Fibroblast of skin of back (primary cell): ENCODE measurements at places on chromosomes 12 and 14.

DNA sequence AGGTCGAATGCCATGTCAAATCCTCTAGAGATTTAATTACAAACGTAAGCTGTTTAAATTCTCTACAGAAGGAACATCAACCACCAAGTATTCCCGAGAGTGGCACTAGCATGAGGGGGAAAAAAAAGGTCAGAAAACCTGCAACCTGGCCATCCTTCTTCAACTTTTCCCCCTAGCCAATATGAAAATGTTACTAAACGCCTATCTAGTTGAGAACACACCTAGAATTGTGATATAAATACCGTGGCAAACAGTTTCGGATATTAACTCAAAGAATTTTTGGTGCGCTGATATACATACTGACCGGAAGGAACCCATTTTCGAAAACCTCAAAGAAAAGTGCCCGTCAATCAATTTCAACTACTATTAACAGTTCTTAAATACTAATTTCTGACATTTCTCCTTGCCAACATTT is 1.8 kb downstream of the HNRNPC start:
- DNase-seq: no peak

GRCh38 chr14:64944041-64944440 is 1.5 kb upstream of the GPX2 start:
- DNase-seq: no peak

DNA sequence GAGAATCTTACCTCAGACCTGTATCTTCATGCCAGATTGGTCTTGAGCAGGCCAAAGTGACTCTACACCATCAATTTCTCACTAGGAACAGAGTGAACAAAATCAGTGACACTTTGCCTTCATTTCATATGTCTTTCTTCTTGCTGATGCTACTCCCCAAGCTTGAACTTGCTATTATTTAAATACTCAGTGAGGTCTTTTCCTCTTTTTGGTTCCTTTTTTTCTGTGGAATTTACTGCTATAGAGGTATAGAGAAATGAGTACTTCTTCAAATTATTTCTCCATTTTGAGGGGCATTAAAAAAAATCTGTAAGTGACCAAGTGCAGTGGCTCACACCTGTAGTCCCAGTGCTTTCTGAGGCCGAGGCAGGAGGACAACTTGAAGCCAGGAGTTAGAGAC is at the start of gene GPR33:
TSS of gene GPR33 (minus strand) at position 154 of the 400 bp plus-strand sequence. CDS start 4,074 bp downstream, outside the sequence.
- no peak for DNase-seq

DNA sequence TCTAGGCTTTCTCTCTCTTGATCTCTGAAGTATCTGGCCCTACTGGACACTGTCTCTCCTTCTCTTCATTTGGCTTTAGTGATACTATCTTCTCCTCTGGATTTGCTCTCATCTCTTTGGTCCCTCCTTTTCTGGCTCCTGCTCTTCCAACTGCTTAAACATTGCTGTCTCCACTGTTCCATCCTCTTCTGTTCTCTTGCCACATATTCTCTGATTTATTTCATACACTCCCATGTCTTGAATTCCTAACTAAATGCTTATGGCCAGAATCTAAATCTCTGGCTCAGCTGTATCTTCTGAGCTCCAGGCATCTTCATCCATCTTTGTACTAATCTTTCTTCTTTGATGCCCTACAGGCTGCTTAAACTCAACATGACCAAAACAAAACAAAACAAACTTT is 25.5 kb upstream of the PCED1B start:
- no peak for DNase-seq

DNA sequence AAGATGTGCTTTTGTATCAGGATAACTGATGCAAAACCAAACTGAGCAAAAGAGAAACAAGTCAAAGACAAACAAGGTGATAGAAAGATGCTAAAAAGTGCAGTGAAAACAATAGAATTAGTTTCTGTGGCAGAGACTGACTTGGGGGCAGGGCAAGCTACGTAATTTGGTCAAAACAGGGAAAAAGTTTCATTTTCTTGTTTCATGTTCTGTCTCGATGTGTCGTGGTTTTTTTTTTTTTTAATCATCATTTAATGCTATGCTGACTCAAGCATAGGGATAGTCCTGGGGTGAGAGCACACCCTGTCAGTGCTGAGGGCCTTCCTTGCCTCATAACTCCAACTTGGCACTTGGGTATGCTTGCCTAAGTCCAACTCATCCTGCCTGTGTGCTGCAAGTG is 144.1 kb upstream of the PTPRQ start:
- DNase-seq: no peak

DNA sequence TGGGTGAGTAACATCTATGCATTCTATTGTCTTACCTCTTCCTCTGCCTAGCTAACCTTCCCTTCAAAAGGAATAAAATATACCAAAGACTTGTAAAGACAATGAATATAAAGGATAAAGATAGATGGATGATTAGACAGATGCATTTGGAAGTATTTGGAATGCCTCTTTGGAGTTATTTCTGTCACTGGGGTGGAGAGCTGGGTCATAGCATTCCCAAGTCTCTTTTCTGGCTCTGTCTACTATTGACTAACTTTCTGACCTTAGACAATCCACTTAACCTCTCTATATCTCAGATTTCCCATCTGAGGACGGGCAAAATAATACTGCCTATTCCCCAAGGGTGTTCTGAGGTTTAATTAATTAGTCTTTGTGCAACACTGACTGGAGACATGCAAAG is 517.4 kb downstream of the DIO2 start:
- no peak for DNase-seq

GRCh38 chr14:76375484-76375883 is 453 bp upstream of the ESRRB start:
- DNase-seq: no peak

DNA sequence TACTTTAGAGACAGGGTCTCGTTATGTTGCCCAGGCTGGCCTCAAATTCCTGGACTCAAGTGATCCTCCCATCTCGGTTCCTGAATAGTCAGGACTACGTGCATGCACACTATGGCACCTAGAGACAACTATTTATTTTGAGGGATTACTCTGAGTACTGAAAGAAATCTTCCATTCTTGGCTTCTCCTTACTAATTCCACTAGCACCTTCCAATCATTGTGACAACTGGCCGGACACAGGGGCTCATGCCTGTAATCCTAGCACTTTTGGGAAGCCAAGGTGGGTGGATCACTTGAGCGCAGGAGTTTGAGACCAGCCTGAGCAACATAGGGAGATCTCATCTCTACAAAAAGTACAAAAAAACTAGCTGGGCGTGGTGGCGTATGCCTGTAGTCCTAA is 42.1 kb upstream of the MTERF2 start:
- DNase-seq: no peak

GRCh38 chr12:53660041-53660440 is 15.8 kb downstream of the ATP5MC2 start:
- DNase-seq: peak; percentile 5

GRCh38 chr12:130970165-130970907 is 16.6 kb downstream of the ADGRD1 start:
- DNase-seq: no peak

- DNase-seq: peak; percentile 99
Observed at GRCh38 chr12:109461846-109462756, 15.0 kb downstream of the KCTD10 start.

GRCh38 chr14:74402401-74403251 is 23.4 kb downstream of the SYNDIG1L start:
- no peak for DNase-seq

DNA sequence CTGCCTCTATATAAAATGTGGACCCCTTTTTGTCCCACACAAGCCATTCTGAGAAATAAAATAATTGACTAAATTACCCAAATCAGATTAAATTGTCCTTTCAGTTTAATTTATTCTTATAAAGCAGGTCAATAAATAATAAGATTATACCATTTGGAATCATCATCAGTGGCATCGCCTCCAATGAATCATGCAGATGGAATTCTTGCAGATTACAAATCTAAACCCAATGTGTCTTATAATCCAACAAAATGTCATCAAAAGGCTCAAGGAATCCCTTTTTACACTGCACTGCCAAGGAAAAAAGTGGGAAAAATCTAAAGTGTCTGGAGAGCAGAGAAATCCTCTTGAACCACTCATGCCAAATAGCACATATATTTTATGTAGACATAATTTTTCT is 138.2 kb upstream of the TSPAN8 start:
- peak; percentile 40 for DNase-seq

- DNase-seq: peak; percentile 24
Observed at GRCh38 chr14:90416720-90417119, 19.9 kb downstream of the CALM1 start.

DNA sequence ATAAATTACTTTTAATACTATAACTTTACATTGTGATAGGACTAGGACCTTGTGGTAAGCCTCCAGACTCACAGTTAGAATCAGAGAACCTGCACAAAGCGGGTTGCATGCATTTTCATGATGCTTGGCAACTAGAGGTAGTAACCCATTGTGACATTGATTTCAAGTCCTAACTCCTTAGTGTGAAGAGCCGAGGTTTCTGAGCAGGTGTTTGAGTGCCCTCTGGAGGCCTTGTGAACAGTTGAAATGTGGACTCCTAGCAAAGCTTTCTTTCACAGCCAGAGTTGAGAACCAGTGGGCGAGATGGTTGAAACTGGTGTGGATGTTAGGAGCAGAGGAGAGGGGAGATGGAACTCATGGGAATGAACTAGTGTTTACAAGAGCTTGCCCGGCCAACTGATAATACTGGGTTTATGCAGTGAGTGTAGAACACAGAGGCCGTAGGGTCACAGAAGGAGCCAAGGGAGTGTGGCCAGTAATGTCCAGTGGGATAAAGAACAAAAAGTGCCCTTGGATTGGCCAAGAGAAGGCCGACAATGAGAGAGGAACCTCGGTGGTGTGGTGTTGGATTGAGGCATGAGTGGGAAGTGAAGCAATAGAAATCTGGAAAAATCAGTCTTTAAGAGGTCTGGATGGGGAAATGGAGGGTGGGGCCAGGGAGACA is 10.9 kb downstream of the ZNF664 start:
- DNase-seq: peak; percentile 66

DNA sequence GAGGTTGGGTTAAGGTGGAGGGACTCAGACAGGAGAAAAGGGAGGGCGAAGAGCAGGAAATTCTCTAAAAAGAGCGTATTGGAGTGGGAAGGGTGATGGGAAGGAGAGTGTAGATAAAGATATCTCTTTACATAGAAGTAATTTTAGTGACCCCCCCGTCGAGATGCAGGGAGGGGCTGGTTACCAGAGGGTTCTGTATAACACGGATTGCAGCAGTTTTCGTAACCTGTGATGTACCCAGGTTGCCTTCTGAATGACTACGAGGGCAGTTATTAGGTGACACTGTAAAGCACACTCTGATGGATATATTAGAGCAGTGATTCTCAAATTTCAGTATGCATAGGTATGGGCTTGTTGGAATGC is 443 bp downstream of the DNAL1 start:
- no peak for DNase-seq

GRCh38 chr12:105399428-105400081 is 69.1 kb downstream of the C12orf75 start:
- no peak for DNase-seq

DNA sequence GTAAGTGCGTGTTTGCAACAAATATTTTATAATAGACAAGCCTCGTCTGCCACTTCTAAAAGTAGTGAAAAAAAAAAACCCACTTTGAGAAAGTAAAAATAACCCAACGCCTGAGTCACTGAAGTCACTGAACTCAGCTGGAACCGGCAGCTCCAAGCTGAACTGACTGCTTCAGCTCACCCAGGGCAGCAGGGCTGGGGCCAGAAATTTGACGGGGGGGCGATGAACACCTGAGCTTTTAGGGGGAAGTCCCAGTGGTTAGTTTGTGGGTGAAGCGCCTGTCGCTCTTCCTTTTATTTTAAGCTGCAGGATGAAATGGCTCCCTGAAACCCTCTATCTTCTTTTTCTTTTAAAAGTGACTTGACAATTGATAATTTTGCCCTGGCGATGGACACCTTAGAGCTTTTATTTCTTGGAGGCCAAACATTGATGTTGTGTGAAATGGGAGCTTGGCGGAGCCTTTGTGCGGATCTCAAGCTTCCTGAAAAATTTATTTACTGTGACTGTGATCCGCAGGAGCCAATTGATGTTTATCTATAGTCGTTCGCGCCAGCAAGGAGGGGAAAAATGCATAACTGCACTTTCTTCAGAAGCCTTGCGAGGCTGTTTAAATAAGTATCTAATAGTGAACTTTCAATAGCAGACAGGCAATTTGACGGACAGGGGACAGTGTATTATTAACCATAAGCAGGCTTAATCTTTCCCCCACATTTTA is 173.2 kb upstream of the MYL2 start:
- DNase-seq: no peak

- peak; percentile 25 for DNase-seq
Observed at GRCh38 chr14:21748869-21749303, 75.3 kb upstream of the OR4E1 start.

DNA sequence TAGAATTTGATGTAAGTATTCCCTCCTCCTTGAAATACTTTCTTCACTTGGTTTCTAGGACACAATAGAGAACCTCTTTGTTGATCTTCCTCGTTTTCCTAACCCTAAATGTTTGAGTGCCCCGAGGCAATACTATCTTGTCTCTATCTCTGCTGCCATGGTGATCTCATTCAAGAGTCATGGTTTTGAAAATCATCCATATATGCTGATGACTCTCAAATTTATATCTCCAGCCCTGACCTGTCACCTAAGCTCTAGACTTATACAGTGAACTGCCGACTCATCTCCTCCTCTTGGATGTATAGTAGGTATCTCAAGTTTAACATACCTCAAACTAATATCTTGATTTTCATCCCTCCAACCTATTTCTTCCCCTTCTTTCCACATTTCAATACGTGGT is 71.4 kb downstream of the RIC8B start:
- DNase-seq: no peak

- DNase-seq: no peak
Observed at GRCh38 chr12:24297516-24297915, 348.0 kb upstream of the SOX5 start.

DNA sequence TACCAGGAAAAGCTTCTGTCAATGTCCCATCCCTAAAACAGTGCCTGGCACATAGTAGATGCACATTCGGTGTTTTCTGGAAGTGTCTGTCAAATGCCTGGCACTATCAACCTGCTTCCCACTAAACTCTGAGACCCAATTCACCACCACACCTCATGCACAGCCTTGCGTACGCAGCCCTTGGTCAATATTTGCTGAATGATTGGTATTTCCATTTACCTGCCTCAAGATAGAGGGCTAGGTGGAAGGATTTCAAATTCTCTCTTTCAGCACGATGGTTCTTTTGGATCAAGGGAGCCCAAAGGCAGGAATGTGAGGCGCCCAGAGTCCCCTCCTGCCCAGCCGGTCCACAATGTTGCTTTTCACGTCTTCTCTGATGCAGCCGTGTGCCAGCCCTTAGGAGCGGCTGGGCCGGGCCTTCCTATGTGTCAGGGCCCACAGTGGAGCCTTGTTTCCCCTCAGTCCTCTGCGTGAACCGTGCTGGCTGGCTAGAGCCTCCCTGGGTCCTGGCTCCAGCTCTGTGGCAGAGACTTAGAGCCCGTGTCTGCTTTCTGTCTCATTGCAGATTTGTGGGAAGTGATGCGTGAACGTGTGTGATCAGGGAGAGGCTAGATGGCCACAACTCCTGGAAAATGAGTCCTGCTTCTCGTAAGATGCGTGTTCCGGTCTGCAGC is 99.9 kb upstream of the RFLNA start:
- no peak for DNase-seq

- no peak for DNase-seq
Observed at GRCh38 chr12:6377667-6377994, 2.3 kb upstream of the SCNN1A start.

- DNase-seq: no peak
Observed at GRCh38 chr12:114491916-114492315, 86.0 kb upstream of the TBX5 start.

GRCh38 chr12:76704693-76705092 is 59.2 kb upstream of the ZDHHC17 start:
- DNase-seq: peak; percentile 57

GRCh38 chr12:80217011-80217535 is 117.7 kb downstream of the OTOGL start:
- no peak for DNase-seq
